ENCODE measurements at places on chromosomes 12 and 14. TPM values are rescaled to one million over a fixed set of nuclear protein-coding genes. Genes with fewer than 3 reads are reported as not detected.

DNA sequence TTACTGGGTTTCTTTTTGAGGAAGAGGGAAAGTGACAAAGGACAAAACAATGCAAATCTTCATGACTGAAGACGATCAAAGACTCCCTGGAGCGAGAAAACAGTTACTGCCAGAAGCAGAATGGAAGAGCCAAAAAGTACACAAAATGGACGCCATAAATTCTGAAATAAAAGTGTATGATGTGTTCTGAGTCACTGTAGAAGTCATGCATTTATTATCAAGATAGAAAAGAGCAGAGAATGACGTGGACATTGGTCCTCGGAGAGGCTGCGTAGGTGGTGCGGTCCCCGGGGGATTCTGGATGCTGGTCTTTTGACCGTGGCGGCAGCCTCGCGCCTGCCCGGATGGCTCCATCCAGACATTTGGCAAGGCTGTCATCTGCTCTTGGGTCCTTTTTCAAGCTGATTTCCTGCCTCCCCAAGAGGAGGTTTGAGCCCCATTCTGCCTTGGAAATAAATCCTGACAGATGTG lies 52.8 kb downstream of the C14orf132 start:
- no peak for DNase-seq

- DNase-seq, result no peak
These were observed 226.7 kb downstream of the NPAS3 start for GRCh38 chr14:33165144-33165925.

DNA sequence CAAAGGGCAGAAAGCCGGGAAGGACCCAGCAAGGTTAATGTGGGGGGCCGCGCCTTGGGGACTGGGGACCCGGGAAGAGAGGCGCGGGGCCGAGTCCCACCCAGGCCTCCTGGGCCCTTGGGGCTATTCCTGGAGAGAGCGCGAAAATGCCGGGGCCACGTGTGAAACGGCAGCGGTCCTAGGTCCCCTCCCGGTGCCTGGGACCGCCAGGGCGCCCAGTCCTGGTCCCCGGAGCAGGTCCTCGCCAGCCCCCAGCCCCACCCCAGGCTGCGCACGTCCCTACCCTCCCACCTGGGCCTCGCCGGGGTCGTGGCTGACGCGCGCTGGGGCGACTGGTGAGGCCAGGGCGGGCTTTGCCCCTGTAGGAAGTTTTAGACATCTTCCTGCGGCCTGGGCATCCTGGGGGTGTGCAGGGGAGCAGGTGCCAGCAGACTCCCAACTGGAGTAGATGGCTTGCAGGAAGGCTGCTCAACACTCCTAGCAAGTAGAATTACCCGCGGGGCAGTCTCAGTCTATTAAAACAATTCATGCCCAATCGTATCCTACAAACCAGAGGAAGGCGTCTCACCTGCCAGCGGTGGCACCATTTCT lies 708 bp downstream of the FAR2 start:
- no peak for DNase-seq

DNA sequence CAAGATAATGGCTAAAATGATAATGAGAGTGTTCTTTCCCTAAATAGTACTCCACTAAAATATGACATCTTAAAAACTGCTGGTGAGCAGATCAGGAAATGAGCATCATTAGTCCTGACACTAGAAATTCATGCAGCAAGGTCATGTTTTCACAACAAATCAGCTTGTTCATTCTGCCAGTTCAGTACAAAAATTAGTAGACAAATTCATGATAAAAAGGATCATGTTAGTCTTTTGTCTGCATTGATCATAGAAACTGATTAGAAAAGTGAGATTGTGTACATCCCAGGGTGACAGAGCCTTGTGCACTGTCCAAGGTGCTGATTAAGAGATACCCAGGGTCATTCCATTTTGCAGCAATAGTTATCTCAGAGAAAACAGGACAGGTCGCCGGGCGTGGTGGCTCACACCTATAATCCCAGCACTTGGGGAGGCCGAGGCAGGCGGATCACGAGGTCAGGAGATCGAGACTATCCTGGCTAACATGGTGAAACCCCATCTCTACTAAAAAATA lies 163.6 kb downstream of the RIMBP2 start:
- no peak for DNase-seq

DNA sequence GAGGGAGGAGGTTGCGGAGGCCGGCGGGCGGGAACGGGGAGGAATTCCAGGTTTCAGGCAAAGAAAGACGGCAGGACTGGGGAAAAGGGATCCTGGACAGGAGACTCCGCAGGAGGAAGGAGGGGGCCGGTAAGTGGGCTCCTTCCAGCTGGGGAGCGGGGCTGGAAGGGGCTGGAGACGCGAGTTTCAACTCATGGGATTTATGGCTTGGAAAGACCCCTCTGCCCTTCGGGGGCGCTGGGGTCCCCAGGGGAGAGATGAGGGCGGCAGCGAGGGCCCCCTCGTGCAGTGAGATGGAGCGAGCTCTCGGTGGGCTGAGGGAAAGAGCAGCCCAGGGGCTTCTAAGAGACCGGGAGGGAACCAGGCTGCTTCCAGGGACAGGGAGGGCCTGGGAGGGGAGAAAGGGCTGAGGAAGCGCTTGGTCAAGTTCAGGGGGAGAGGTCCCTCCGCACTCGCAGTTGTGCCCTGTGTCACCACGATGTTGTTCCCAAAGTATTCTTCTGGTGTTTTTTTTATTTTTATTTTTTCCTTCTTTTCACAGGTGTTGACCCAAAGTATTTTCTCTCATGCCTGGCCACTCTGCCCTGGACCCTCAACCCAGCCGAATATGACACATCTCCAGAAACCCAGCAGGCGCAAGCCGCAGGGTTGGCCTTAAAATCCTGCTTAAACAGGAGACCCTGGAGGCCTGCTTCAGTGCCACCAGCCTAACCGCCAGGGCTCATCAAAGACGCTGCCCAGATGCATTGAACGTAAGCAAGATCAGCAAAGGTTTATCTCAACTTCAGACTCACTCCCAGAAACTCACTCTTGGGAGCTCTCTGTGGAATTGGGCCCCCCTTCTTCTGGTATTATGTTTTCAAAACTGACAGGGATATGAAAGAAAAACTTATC lies 16.1 kb downstream of the TNFAIP2 start:
- DNase-seq, result no peak

DNA sequence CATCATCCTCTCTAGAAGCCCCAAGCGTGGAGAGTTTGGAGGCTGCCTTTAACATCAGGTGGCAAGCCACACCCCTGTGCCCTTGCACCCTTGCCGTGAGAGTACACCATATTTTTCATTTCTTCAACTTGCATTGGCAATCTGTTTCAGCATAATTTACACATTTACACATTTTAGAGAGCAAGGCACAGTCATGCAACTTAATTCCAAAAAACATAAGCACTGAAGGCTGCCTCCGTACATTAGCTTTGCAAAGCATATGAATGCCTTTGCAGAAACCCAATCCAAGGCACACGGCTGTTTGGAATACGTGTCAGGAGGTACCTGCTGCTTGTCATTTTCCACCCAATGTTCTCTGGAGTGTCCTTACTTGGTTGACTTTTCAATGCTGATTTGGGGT lies 833.1 kb downstream of the VRK1 start:
- no peak for DNase-seq

DNA sequence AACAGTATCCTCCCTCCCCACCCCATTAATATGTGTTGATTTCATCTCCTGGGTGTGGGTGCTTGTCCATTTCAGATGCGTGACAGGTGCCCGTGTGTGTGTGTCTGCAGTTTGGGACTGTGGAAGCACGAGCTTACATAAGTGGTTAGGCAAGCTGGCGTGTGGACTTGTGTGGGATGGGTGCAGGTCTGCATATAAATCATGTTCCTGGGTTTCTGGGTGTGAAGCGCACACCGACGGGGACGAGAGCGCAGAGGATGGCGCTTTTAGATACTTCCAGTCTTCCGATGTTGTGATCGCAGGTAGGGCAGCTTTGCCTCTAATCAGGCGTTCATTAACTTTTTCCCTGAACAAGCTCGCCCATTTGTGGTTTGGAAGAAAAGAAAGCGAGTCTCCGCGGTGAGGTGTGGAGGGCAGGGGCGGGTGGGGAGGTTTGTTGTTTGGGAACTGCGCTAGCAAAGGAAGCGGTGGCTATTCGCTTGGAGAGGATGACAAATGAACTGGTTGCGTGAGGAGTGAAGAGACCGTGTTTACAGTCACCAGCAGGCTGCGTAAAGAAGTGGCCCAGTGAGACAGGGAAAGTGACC lies 865 bp downstream of the RGS6 start:
- no peak for DNase-seq

GRCh38 chr12:68803948-68804656 lies 3.9 kb upstream of the MDM2 start:
- no peak for DNase-seq

DNA sequence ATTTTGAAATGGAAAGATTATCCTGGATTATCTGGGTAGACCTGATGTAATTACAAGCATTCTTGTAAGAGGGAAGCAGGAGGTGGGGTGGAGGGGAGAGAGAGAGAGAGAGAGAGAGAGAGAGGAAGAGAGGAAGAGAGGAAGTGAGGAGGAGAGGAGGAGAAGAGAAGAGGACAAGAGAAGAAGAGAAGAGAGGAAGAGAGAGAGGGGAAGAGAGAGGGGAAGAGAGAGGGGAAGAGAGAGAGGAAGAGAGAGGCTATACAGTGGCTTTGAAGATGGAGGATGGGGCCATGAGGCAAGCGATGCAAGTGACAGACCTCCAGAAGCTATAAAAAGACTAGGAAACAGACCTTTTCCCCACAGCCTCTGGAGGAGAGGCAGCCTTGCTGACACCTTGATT lies 13.7 kb upstream of the CHST11 start:
- no peak for DNase-seq

- no peak for DNase-seq
These were observed 183.2 kb upstream of the LRFN5 start for GRCh38 chr14:41423503-41423902.

DNA sequence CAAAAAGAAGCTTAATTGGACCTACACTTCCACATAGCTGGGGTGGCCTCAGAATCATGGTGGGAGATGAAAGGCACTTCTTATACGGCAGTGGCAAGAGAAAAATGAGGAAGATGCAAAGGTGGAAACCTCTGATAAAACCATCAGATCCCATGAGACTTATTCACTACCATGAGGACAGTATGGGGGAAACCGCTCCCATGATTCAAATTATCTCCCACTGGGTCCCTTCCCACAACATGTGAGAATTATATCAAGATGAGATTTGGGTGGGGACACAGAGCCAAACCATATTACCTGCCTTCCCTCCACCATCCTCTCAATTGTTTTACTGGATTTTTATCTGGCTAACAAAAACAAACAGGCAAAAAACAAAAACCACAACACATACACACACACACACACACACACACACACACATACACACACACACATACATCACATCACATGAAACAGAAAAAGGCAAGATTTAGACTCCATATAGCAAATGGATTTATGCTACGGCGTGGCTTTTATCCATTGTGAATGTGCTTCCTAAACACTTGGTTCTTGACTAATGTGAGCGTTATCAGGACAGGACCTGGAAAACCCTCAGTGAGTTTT lies 66.7 kb downstream of the ZFP36L1 start:
- no peak for DNase-seq

DNA sequence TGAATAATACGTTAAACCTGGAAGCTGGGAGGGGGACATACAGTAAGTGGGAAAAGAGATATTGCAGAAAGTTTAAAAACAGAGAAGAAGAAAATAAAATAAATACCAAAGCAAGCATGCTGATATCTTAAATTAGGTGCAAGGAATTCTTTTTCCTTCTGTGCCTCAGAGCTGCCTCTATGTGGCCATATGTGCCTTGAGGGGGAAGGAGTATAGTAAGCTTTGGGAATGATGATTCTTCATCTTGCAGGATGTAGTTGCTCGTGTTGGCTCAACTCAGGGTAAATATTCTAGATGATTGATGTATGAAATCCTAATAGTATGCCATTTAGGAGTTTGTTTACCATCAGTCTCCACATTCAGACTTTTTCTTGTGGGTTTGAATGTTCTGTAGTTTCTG lies 251.4 kb downstream of the RGS6 start:
- DNase-seq, result no peak

DNA sequence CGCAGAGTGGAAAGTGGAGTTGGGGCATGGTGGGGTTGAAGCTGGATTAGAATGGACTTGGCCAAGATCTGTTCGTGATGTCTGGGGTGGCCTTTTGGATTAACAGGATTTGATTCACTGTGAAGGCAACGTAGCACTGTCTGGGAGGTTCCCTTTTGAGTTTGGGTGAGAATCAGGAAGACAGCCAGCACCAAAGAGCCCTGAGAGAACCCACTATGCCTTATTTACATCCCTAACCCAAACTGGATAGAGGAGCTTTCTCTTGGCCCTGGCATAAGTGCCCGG lies 269.6 kb downstream of the ZFP36L1 start:
- DNase-seq, result no peak

DNA sequence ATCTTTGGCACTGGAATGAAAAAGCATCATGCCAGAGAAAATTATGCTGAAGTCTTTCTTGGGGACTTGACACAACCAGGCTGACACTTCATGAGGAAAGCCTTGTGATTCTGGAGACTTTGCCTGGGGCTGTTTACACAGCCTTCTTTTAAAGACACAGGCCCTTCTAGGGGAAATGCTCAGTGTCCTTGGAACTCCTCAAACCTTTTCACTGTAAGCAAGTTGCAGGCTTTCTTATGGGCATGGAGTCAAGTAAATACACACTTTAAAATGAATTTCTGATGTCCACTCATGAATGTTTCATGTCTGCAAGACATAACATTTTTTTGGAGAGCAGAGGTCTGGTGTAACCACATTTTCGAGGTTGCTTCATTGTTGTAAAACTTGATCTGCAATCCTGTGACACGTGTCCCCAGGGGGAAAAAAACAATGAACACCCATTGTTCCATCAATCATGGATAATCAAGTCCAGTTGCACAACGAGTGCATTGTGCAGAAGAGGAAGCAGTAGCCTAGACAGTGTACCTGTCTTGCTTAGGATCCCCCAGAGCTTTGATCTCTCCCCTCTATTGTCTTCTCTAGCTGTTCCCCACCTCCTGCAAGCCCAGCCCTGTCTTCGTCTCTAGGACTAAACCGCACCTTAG lies 155.1 kb upstream of the PRICKLE1 start:
- no peak for DNase-seq

DNA sequence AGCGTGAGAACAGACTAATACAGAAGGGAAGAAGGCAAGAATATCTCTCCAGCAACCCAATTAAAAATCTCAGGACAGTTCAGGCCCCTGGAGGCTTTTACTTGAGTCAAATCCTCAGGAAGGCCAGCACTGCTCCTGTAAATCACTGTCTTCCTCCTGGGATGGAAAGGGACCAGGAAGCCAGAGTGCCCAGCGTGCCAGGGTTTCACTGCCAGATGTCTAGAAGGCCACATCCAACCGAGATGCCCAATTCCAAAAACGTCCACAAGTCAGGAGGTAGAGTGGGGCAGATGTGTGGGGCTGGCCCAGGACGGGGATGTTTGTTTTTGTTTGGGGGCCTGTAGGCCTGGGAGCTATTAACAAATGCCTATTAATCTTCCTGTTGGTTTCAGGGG lies 332.0 kb downstream of the MED13L start:
- DNase-seq, result no peak

DNA sequence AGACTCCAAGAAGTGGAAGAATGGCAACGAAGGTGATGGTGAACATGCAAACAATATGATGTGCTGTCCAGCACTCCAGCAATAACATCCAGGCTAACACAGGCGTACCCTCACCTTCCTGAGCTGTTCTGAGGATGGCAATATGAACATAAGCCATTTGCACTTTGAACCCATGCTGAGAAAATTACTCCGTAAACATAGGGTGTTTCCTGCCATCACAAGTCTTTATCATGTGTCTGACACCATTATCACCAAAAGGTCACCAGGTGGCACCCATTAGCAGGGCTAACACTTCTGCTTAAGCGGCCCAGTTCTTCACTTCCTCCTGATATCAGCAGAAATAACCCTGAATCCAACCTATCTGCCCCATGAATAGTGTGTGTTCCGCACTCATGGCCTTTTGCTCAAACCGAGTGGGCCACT lies 482.8 kb downstream of the MED13L start:
- no peak for DNase-seq

CDH24 gene
- 20.2 TPM for total RNA-seq

ZFHX2 gene
- total RNA-seq, result 2.0 TPM

MLXIP gene
- 65.5 TPM for total RNA-seq

NANOG gene
- not detected for total RNA-seq
